ENCODE measurements at places on chromosomes 3 and 15.

- DNase-seq = no peak
These were observed 247.7 kb downstream of the VGLL3 start for GRCh38 chr3:86743233-86743632.

DNA sequence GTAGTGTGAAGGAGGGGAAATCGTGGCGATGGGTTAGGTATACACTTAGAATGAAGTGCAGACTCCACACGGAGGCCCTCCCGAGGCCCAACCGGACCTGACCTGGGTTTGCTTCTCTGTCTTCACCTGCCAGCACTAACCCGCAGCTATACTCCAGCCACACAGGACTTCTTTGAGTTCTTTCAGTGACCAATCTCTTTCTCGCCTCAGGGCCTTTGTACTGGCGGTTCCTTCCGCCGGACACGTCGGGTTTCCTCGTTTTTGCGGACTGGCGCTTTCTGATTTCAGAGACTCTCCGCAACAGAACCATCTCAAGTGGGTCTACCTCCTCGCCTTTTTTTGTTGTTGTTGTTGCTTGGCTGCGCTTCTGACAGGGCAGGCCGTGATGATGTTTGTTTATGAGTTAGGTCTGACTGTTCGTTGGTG, at the start of gene NEIL1:
TSS of gene NEIL1 (plus strand) at position 244 of the 426 bp plus-strand sequence. CDS start 1,867 bp downstream, outside the sequence.
- no peak for DNase-seq

GRCh38 chr15:31230630-31231485, 95.8 kb upstream of the KLF13 start:
- peak; percentile 73 for DNase-seq

GRCh38 chr15:57184502-57184901, 191.8 kb upstream of the CGNL1 start:
- no peak for DNase-seq

GRCh38 chr3:158804441-158804840, 2.6 kb downstream of the MFSD1 start:
- no peak for DNase-seq

DNA sequence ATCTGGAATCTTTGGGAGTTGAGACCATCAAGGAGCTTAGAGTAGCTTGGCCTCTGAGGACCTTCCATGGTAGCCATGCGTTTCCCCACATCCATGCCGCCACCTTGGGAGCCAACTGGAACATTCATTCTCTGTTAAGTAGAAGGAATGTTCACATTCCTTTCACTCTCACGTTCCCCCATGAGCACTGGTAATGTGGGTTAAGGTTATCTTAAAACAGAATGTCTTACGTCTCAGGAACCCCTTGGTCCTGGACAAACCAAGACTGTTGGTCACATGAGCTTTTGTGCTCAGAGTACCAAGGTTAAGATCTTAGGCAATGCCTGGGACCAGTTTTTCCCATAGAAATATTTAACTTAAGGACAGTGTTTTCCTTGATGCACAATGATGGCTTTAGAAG, 211.7 kb upstream of the UBE2E1 start:
- DNase-seq = no peak

DNA sequence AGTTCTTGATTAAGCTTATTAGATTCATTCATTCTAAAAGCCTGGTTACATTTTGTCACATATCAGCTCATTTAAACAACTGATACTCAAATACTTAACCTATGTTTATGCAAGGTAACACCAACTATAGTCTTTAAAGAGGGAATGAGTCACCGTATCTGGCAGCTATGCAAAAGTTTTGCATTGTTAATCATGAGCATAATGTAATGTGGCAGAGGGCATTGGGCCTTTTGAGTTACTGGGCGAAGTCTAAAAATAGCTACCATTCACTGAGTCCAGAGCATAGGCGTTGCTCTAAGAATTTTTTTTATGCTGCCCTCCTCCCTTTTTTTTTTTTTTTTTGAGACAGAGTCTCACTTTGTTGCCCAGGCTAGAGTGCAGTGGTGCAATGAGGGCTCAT, 277.7 kb upstream of the ZNF717 start:
- no peak for DNase-seq

All from CD4-positive, alpha-beta T cell treated with Interferon alpha-2 for 1 hour (primary cell).